Right renal pelvis (tissue), 4 donors: ENCODE measurements at places on chromosomes 3 and 15. TPM values are rescaled to one million over a fixed set of nuclear protein-coding genes. Genes with fewer than 3 reads are reported as not detected.

Gene GPR62
- 0.37 TPM for polyA plus RNA-seq

Gene ANKUB1
- polyA plus RNA-seq = not detected

Gene SH2D7
- 0.63 TPM for polyA plus RNA-seq

Gene UBXN7
- 37.1 TPM for polyA plus RNA-seq

Gene ARIH2
- 78.2 TPM for polyA plus RNA-seq

Gene ST3GAL6
- polyA plus RNA-seq = 65.6 TPM

Gene LINGO1
- 16.8 TPM for polyA plus RNA-seq

Gene CSTA
- polyA plus RNA-seq = 0.69 TPM

DNA sequence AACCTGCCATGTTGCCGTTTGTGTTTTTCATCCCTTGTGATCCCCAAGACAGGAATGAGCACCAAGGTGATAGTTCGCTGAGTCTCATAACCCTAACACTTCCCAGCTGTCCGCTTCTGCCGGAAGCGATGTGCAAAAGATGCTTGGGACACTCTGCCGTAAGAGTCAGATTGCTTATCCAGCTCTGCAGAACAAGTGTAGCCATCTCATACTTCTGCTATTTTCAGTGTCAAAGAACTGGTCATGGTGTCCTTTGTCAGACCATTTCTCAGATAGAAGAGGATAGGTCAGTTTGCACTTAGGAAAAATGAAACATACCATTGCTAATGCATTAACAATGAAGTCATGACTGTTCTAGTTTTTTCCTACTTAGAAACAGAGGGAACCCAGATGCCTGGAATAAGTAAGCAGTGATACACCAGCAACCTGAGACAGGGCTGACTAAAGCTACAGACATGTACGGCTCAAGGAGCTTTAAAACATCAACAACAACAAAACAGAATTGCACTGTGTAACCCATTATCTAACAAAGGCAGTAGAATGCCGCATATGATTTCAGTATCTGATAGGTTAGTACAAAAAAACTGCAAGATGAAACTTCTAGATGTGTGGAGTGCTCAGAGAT, 134.0 kb upstream of the IL12A start:
- no peak for DNase-seq

DNA sequence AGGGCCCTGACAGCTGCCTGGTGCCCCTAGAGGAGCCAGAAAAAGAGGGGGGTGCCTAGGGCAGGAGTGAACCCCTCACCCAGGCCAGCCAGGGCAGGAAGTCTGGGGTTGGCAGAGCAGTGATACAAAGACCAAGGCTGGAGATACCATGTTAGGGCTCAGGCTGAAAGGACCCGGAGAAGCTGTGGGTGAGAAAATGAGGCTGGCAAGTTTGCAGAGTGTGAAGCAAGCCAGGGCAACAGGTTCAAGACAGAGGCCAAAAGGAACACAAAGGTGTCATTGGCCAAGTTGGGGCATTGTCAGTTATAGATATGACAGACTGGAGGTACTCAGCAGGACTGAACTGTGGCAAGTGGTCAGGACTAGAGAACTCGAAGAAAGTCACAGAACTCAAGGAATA, 40.6 kb upstream of the IREB2 start:
- no peak for DNase-seq

GRCh38 chr3:195873281-195873887, 35.0 kb downstream of the TNK2 start:
- DNase-seq = no peak

- DNase-seq = no peak
These were observed 9.4 kb downstream of the SENP2 start for GRCh38 chr3:185595526-185595925.

- DNase-seq = no peak
These were observed 223.4 kb downstream of the ATP8B4 start for GRCh38 chr15:49895347-49896223.

DNA sequence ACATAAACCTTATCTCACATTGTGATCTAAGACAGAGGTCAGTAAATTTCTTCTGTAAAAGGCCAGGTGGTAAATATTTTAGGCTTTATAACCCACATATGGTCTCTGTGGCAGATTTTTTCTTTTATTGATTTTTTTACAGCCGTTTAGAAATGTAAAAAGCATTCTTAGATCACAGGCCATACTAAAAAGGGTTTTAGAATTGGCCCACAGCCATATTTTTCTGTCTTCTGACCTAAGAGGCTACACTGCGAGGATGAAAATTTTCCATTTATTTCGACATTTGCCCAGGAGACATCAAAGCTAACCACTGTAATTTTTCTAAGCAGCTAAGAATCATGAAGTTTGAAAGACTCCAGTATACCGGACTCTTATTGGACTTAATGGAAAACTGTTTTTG, 377.2 kb upstream of the SGO1 start:
- DNase-seq = no peak

GRCh38 chr3:197490098-197491058, 65.4 kb downstream of the BDH1 start:
- no peak for DNase-seq

DNA sequence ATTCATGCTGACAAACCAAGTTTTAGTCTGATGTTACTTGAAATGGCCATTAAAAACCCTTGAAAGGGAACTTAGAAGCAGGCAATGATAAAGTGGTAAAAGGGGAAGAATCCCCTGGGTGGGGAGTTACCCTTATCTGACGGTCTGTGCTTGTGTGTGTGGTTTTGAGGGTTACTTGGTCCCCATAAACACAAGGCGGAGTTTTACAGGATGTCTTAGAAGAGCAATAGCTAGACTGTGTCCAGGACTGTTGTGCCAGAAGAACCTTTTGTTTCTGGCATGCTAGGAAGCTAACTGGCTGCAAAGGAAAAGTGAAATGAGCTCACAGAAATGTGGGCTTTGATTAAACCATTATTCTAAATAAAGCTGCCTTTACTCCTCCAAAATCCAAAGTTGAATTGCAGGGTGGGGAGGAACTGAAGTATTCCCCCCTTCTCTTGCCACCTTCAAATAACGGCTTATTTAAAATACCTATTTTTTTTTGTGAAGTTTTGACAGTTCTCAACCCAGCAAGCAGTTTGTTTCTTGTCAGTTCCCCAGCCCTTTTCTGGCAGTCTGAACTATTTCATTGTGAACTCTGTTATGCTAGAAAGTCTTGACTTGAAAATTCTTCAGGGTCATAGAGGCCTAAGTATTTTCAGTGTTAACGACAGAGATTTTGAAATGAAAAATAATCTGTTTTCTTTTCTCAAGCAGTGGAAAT, 443.5 kb downstream of the OTOL1 start:
- no peak for DNase-seq

DNA sequence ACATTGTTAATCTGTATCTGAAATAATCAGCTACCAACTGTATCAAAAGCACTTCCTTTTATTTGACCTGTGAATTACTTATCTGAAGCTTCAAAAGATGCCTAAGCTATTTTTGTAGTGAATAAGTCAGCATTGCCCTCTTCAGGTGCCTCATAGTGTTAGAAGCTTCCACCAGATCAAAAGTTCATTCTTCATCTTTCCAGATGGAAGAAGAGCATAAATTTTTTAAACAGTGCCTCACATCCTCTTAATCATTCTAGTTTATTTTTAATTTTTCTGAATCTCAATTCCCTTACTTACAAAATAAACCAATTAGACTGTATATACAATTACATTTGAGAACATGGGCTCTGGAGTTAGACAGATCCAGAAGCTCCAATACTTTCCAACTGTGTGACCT, 65.0 kb downstream of the MYO5A start:
- no peak for DNase-seq

GRCh38 chr3:144177649-144178048, 206.0 kb downstream of the DIPK2A start:
- DNase-seq = no peak

- DNase-seq = no peak
These were observed 127.2 kb downstream of the EBLN2 start for GRCh38 chr3:73188707-73189106.

DNA sequence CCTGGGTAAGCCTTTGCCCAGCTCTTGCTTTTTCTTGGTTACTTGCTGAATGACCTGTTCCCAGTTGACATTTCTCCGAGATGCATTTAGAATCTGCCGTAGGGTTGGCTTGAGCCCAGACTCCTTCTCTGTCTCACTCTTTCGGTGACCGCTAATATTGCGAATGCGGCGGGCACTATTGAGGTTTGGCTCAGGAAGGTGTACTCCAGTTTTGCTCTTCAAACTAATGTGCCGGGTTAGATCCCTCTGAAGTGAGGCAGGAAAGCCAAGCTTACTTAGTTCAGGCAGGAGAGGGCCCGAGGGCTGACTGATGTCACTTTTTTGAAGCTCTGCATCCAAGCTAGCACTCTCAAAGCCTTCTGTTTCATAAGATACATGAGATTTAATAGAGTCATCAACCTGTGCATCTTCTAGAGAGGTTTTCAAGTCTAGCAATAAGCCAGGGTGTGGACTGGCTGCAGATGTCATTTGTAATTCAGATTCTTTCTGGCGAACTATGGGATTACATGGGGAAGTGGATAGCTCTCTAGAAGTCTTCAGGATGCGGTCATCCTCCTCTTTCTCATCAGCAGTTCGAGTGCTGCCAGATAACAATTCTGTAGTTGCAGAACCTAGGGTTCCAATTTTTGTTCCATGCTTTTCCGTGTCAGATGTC, 41.0 kb downstream of the ZNF106 start:
- no peak for DNase-seq

- no peak for DNase-seq
These were observed 347.0 kb downstream of the NEK10 start for GRCh38 chr3:27022096-27022761.

DNA sequence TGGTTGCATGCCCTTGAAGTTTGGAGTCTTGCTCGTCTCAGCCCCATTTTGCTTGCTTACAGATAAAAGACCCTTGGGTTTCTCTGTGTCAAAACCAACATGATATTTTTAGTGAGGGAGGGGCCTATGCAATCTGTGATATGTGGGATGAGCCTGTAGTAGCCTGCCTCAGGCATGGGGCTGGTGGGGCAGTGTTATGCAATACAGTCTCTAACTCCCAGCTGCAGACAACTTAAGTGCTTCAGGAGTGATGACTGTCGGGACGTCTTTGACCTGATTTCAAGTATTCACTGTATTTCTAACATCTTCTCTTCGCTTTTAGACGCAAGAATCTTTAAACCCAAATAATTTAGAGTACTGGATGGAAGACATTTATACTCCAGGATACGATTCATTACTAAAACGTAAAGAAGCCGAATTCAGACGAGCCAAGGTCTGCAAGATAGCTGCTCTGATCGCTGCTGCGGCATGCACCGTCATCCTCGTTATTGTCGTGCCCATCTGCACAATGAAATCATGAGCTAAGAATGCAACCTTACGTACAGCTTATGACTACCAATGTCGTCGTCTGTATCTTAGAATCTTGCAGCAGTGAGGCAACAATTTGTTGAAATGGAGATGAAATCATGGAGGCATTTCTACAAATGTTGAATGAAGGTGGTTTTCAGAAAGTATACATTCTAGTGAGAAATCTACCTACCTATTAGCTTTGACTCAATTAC, 35.9 kb downstream of the MINAR1 start:
- no peak for DNase-seq

DNA sequence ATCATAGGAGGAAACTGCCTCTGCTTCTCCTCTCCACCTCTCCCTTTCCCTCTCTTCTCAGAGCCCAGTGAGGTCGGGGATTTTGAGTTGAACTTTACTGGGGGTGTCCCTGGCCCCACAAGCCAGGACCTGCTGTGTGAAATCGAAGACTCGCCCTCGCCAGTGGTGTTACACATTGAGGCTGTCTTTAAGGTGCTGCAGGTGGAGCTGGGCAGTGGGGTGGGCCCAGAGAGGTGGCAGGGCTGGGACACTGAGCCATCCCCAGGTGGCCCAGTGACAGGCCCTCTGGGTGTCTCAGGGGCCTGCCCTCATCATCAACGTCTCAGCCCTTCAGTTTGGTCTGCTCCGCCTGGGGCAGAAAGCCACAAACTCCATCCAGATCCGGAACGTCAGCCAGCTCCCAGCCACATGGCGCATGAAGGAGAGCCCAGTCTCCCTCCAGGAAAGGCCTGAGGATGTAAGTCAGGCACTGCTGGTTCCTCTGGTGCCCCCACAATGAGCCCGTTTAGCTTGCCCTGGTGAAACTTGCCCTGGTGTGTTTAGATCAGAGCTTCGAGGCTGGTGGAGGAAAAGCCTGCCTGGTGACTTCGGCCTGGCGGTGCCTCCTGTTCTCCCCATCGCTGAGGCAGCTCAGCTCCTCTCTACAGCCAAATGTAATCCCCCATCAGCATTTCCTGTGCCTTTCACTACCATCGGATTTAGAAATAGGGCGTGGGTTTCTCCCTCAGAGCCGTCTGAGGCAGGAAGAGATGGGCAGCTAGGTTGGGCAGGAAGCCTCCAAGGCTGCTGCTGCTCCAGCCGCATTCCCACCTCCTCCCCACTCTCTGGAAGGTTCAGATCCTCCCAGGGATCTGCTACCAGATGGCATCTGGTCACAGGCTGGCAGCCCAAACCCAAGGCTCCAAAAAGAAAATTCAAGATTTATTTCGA, 39.2 kb downstream of the ACAA1 start:
- DNase-seq = no peak

DNA sequence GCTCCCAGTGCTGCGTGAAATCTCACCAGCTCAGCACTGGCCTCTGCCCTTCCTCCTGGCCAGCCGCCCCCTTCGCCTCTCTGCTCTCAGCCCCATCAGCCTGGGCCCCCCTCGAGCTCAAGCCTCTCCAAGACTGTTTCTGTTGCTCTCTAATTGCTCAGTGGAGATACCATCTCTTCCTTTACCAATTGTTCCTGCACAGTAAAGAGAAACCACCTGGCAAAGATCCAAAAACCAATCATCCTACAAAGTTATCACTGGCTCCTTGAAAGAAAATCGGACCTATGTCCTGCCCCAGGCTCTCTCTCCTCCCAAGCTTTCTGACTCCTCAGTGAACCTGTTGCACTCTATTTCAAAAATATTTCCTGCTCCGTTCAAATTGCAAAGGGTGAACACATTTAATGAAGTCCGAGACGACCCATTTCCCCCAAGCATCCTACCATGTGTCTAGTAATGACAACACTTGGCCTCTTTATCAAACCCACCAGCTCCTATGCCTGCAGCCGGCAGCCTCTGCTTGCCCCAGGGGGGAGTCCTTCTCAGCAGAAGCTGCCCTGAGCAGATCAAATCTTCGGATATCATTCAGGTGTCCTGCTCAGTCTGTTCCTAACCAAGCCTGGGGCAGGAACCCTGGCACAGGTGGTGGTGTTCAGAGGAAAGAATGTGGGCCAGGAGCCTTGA, 53.7 kb upstream of the FAM174B start:
- DNase-seq = no peak

DNA sequence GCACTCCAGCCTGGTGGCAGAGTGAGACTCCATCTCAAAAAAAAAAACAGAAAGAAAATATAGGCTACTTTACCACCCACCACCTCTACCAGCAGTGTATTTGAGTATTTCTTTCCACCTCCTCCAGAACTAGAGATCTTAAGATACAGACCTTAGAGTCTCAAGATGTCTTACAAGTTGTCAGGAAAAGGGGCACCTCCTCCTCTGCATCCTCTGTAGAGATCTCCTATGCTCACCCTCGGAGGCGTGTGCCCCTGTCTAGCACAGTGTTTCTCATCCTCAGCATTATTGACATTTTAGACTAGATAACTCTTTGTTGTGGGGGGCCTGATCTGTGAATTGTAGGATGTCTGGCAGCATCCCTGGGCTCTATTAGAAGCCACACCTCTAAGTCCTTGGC, 27.7 kb upstream of the P4HTM start:
- DNase-seq = no peak

- no peak for DNase-seq
These were observed 773.5 kb downstream of the SQOR start for GRCh38 chr15:46408312-46408711.
